ENCODE measurements at places on chromosomes 3 and 15.

DNA sequence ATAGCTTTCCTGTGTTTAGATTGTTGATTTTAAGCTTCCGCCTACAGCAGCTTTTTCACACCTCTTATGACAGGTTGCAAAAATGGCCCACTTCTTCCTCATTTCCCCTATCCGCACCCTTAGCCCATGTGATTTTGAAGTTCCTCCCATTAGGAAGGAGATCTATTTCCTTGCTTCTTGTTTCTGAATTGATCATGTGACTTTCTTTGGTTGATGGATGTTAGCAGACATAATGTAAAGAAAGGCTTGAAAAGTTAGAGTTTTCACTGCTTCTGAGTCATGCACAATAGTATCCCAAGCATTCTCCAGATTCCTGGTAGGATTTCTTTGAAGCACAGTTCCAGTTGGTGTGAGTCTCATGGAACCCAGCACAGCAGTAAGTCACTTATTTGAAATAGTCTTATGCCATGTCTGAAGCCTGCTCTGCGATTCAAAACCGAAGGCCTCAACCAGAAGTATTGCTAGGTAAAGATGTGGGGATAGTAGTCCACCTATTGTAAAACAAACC lies 76.6 kb downstream of the EDEM1 start:
- no peak for DNase-seq

DNA sequence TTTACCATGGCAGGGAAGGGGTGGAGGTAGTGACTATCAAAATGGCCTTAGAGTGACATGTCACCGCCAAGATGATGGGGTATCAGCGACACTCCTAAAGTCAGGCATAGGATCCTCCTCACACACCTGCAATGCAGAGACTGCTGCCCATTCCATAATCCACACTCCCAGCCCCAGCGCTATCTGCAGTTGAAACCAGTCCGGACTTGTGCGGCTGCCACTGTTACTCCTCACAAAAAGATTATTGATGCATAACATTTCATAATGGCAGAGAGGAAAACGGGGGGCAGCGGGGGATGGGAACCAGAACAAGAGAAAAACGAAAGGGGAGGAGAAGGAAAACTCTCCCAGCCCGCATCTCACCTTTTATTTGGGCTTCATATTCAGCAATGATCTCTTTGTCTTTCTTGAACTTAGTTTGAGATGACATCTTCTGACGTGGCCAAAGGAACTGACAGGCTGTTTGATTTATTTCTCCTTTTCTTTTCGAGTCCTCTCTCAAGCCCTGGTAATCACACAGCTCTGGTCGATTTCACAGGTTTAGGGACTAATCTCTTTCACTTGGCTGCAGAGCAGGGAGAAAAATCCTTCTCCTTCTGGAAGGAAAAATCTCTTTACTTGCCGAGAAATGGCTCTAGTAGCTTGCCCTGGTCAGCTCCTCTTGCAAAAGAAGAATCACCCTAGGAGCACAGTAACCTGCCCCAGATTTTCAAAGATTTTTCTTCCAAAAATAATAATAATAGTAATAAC lies 749 bp downstream of the SRGAP3 start:
- no peak for DNase-seq

DNA sequence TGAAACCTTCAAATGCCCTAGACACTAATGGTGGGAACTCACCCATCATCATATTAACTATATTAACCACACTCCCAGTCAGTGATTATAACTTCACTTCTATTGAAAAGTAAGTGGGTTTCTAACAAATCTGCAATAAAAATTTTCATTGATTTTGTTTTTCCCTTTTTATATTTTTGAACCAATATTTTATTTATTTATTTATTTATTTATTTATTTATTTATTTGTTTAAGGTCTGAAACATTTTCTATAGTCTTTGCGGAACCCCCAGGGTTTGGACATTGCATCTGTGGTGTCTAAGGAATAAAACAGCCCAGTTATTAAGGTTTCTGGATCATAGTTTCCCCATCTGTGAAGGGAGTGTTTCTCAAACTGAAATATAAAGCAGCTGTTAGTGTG lies 16.2 kb upstream of the PLCL2 start:
- no peak for DNase-seq

DNA sequence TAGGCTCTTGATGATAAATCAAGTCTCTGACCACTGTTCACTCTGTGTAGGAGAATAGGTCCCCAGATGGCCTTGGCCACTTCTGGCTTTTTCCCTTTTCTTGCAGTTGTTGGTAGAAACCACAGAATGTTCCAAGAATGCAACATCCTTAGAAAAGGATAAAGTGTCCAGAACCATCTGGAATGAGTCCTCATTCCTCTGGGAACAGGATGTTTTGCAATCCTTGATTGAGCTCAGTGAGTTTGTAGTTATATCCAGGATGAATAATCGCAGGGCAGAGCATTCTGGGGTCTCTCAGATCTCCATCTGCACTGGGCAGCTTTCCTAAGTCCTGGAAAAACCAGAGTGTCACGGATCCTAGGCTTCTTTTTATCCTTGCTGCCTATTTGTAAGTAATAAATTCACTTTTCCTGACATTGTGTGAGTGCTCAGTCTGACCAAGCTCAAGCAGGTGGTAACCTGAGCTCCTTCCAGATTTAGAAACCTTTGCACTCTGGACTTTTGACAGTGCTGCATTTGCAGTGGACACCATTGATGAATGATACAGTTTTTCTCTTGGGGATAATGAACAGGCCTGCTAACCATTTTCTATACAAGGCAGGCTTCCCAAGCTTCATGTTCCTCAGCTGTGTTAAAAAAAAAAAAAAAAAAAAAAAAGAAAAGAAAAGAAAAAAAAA lies 1028.6 kb downstream of the OTOL1 start:
- no peak for DNase-seq

GRCh38 chr3:141851411-141851810 lies 25.0 kb upstream of the ATP1B3 start:
- no peak for DNase-seq

DNA sequence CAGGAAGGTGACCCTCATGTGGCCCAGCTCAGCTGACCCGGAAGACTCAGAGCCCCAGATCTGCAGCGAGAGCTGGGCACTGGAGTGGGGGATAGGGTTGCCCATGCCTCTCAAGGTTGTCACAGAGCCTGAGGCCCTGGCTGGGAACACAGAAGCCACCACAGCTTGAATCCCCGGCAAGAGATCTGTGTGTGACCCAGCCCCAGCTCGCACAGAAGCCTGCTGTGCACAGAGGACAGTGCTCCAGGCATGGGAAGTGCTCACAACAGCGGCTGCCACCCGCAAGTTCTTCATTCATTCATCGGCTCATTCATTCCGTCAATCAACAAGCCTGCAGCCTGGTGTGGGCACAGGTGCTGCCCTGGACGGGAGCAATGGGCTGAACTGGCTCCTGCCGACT lies 36.4 kb downstream of the DNAJB8 start:
- DNase-seq: no peak

DNA sequence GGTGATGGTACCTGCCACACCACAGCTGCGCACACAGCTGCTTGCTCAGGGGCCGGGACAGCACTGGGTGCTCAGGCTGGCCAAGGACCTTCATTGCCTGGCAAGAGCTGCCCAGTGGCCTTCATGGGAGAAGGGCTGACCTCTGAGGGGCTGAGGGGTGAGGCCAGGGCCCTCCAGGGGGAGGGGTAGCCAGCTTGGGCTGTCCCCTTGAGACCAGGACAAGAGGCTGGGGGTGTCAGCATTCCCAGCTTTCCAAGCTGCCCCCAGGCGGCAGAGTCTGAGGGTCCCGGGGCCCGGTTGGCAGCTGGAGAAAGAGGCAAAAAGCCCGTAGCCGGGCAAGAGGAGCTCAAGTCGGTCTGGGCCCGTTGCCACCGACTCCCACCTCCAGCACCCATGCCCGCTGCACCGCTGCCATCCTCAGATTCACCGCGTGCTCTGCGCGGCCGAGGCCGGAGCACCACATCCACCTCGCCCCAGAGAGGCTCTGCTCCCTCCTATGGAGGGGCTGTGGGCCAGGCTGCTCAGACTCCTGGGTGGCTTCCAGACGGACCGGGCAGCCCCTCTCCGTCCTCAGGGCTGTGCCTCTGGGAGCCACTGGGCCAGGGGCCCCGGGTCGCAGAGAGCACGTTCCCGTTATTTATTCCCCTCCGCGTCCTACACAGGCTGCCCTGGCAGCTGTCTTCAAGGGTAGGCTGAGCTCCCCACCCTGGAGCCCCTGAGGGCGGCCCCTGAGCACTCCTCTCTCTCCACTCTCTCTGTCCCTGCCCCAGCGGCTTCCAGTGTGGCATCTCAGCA lies 51.5 kb downstream of the PLXNA1 start:
- DNase-seq: no peak

GRCh38 chr3:168844472-168844871 lies 748.7 kb upstream of the GOLIM4 start:
- no peak for DNase-seq

DNA sequence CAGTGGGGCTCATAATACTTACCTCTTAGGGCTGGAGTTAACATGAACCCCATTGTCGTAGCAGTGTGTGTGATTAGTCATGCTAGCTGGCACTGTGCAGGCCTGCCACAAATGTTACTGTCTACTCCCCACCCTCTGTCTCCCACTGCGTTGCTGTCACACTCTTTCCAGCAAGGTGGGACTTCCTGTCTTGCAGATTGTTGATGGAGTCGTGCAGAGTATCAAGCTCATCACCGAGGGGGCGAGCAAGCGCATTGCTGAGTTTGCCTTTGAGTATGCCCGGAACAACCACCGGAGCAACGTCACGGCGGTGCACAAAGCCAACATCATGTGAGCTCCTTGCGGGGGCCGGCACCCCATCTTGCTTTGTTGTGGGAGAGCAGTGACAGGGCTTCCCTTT lies 12.9 kb downstream of the IDH3A start:
- no peak for DNase-seq

DNA sequence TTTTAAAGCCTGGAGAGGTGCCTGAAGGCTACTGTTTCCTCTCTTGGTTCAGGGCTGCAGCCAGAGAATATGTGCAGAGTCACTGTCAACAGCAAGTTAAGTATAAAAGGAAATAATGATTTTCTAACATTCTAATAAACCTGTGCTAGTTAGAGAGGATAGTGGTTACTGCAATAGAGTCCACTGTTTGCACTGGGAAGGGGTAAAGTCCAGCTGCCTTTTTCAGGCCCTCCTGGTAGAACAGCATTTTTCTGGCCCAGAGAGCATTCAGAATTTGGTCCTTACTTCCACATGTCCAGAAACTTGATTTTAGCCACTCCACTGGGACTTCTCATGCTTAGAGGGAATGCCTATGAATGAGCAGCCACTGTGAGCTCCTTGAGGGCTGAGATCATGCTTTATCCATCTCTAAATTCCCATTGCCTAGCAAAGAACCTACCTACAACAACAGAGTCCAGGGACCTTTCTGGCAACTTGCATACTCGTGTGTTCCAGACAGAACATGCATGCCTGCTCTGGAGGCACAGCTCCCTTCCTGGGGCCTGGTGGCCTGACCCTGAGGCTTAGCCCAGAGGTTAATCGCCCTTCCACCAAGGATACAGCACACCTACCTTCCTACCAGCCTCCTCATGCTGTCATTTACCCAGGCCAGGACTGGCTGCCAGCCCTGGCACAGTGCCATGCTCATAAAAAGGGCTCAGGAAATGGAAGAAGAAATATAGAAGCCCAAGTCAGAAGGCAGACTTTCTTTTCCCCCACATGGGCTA lies 50.3 kb upstream of the ATP13A3 start:
- no peak for DNase-seq

Data from GM13976 (cell line).